CD8-positive, alpha-beta memory T cell (primary cell): ENCODE measurements at places on chromosomes 5 and 9. TPM values are rescaled to one million over a fixed set of nuclear protein-coding genes. Genes with fewer than 3 reads are reported as not detected.

GDNF gene
- not detected for total RNA-seq

KCNV2 gene
- not detected for total RNA-seq

DNA sequence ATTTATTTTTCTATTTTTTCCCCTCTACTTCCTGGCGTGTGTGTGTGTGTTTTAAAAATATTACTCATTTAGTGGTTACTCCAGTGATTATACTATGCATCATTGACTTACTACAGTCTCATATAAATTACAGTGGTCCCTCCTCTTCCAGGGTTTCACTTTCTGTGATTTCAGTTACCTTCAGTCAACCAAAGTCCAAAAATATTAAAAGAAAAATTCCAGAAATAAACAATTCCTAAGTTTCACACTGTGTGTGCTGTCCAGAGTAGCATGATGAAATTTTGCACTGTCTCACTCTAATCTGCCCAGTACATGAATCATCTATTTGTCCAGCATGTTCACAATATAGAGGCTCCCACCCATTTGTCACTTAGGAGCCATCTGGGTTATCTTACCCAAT, 47.4 kb upstream of the CCDC112 start:
- H3K4me1 ChIP-seq, result no peaks in the 10 kb centered on the region
- no peaks in the 10 kb centered on the region for H3K36me3 ChIP-seq
- H3K27me3 ChIP-seq, result no peaks in the 10 kb centered on the region
- no peak for DNase-seq
- H3K27ac ChIP-seq, result no peak overlapping the region
- no peak overlapping the region for H3K4me3 ChIP-seq

CHSY3 gene
- total RNA-seq, result not detected

- DNase-seq, result peak; percentile 7
- no peaks in the 10 kb centered on the region for H3K4me1 ChIP-seq
- H3K36me3 ChIP-seq, result no peaks in the 10 kb centered on the region
- H3K27ac ChIP-seq, result no peak overlapping the region
Observed at GRCh38 chr5:107533910-107534876, 136.5 kb downstream of the EFNA5 start.

DNA sequence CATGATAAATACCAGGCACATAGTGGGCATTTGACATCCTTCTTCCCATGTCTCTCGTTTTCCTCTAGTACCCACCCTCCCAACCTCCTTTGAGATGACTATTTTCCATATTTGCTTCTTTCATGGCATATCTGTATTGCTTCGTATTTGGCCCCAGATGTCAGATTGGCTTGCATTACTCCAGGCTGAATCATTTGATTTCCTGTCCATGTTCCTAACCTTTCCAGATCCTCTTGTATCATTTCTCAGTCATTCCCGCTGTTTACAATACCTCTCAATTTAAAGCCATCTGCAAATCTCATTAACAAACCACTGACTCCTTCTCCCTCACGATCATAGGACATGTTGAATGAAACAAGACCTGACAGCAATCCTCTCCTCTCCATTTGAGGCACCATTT, 19.9 kb downstream of the MTX3 start:
- H3K4me3 ChIP-seq, result no peak overlapping the region
- H3K36me3 ChIP-seq, result no peaks in the 10 kb centered on the region
- no peaks in the 10 kb centered on the region for H3K4me1 ChIP-seq
- DNase-seq, result no peak
- H3K27ac ChIP-seq, result no peak overlapping the region
- H3K27me3 ChIP-seq, result no peaks in the 10 kb centered on the region

GRCh38 chr5:113989913-113990305, 372.0 kb upstream of the KCNN2 start:
- no peaks in the 10 kb centered on the region for H3K27me3 ChIP-seq
- H3K36me3 ChIP-seq, result no peaks in the 10 kb centered on the region
- no peak overlapping the region for H3K27ac ChIP-seq
- DNase-seq, result no peak
- no peaks in the 10 kb centered on the region for H3K4me1 ChIP-seq

GRCh38 chr9:127895811-127896210, 3.6 kb downstream of the ST6GALNAC6 start:
- H3K36me3 ChIP-seq, result peaks cover 36% of the 10 kb centered on the region
- DNase-seq, result no peak
- H3K27me3 ChIP-seq, result no peaks in the 10 kb centered on the region
- H3K4me3 ChIP-seq, result no peak overlapping the region

- no peak overlapping the region for H3K27ac ChIP-seq
- no peaks in the 10 kb centered on the region for H3K27me3 ChIP-seq
- H3K4me3 ChIP-seq, result no peak overlapping the region
- H3K36me3 ChIP-seq, result no peaks in the 10 kb centered on the region
- peaks cover 9% of the 10 kb centered on the region for H3K4me1 ChIP-seq
Observed at GRCh38 chr9:135968083-135968476, 6.9 kb upstream of the UBAC1 start.

- no peak overlapping the region for H3K4me3 ChIP-seq
- no peaks in the 10 kb centered on the region for H3K36me3 ChIP-seq
- H3K27ac ChIP-seq, result no peak overlapping the region
- no peak for DNase-seq
Observed at GRCh38 chr5:97338729-97339128, 155.7 kb upstream of the RIOK2 start.

DNA sequence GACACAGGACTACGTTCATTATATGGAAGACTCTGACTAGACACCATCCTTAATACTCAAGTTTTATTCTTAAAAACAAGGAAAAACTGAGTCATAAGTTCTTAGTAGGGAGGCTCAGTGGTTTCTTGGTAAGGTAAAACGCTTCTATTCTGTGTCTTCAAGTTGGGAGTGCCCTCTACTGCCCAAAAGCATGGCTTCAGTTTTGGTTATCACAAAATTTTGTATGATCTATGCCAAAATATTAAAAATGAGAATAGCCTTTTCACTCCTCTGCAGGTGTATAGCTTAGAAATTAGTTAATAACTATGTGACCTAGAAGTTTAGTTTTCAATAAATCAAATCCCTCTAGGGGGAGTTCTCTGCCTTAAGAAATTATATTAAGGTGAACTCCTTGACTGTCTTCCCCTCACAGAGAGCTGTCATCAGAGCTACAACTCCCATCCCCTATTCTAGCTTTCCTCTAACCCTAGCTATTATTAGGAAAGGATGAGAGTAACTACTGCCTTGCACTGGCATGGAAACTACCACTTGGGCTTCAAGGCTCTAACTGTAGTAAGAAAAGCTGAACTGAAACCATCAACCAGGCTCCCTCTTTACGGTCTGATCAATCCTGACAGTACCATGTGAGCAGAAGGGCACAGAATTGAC, 189.7 kb downstream of the GNAQ start:
- H3K27me3 ChIP-seq, result no peaks in the 10 kb centered on the region
- H3K4me1 ChIP-seq, result no peaks in the 10 kb centered on the region
- no peak for DNase-seq

GRCh38 chr5:80238778-80239679, 16.8 kb downstream of the SERINC5 start:
- DNase-seq, result no peak
- H3K4me3 ChIP-seq, result no peak overlapping the region
- H3K27ac ChIP-seq, result no peak overlapping the region
- no peaks in the 10 kb centered on the region for H3K27me3 ChIP-seq
- peaks cover 9% of the 10 kb centered on the region for H3K36me3 ChIP-seq

- no peak for DNase-seq
- no peak overlapping the region for H3K4me3 ChIP-seq
- no peak overlapping the region for H3K27ac ChIP-seq
- H3K36me3 ChIP-seq, result no peaks in the 10 kb centered on the region
- H3K4me1 ChIP-seq, result peaks cover 12% of the 10 kb centered on the region
Observed at GRCh38 chr9:127200106-127200862, 64.3 kb upstream of the GARNL3 start.

DNA sequence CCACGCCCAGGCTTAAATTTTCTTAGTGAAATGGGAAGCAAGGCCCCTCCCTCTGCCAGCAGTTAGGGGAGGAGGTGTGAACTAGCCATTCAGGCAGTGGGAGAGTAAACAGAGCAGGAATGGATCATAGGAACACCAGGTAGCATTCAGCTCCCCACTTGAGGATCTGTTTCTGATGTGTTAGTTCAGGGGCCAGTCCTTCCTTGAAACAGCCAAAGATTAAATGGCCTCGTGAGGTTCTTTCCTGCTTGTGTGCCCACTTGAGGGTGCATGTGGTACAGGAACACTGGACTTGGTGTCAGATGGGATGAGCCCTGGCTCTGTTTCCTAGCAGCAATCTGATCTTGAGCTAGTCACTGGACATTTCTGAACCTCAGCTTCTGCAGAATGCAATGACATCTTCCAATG, 21.2 kb downstream of the FAXDC2 start:
- peaks cover 35% of the 10 kb centered on the region for H3K4me1 ChIP-seq
- H3K4me3 ChIP-seq, result no peak overlapping the region
- H3K27me3 ChIP-seq, result no peaks in the 10 kb centered on the region
- DNase-seq, result no peak
- no peaks in the 10 kb centered on the region for H3K36me3 ChIP-seq

DNA sequence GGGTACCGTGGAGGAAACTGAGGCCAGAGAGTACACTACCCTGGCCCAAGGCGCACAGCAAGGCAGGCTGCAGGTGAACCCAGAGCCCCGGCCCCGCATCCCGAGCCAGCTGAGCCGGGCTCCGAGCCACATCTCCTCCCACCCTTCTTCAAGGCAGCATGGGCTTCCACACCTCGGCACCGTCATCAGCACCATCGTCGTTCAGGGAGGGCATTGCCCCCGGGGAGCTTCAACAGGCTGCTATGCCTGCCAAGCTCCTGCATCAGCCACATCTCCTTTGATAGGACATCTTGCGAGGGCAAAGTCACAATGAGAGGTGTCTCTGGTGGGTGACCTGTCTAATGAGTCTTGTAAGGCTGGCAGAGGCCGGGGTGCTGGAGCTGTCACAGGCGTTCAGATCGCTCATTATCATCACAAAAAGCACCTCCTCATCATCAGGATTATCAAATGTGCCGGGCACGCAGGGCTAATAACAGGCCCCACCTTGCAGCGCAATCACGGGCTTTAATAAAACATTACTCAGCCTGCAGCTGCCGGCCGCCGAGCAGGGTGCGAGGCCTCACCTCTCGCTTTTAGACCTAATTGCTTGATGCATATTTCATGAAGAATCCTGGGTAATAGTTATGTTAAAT, 20.0 kb upstream of the SLC25A51 start:
- no peaks in the 10 kb centered on the region for H3K36me3 ChIP-seq
- H3K27ac ChIP-seq, result no peak overlapping the region
- H3K27me3 ChIP-seq, result no peaks in the 10 kb centered on the region
- H3K4me1 ChIP-seq, result no peaks in the 10 kb centered on the region

GRCh38 chr5:51895834-51896233, 512.6 kb downstream of the ISL1 start:
- no peak overlapping the region for H3K27ac ChIP-seq
- no peak for DNase-seq
- no peaks in the 10 kb centered on the region for H3K27me3 ChIP-seq
- H3K36me3 ChIP-seq, result no peaks in the 10 kb centered on the region
- H3K4me3 ChIP-seq, result no peak overlapping the region

DNA sequence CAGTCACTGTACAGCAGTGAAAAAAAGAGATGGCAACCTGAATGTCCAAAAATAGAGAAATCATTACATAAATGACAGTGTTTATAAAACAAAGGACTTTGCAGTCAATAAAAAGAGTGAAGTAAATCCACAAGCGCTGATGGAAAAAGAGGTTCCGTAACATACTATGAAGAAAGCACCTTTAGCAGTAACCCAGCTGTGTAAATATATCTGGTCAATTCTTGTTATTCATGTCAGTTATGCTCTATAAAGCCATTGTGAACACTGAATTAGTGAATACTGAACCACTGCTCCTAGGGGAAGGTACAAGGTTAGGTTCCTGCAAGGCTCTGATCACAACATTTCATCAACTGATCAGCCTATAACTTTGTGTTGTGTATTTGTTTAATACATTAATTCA, 39.5 kb downstream of the CCNJL start:
- no peaks in the 10 kb centered on the region for H3K4me1 ChIP-seq
- H3K27ac ChIP-seq, result no peak overlapping the region
- H3K27me3 ChIP-seq, result no peaks in the 10 kb centered on the region
- H3K4me3 ChIP-seq, result no peak overlapping the region
